Stimulated activated CD8-positive, alpha-beta memory T cell treated with anti-CD3 and anti-CD28 coated beads, Interleukin-7, amount 100 ng/mL, for 4 hours (primary cell): ENCODE measurements at places on chromosomes 12 and 14.

DNA sequence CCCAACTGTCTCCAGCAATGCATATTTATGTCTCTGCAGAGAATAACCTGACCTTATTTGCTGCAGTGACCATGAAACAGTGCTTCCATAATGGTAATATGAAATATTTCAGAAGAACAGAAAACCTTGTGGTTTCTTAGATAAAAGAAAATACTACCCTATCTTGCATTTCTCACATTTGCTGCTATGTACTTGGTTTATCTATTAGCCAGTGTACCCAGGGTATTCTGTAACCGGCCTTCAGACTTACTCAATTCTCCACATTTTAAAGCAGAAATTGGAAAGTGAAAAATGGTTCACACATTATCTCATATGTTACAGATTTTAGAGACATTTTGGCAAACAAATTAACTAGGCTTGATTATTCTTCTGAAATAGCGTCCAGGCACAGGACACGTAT, 57.9 kb upstream of the CCDC91 start:
- no peak for DNase-seq

DNA sequence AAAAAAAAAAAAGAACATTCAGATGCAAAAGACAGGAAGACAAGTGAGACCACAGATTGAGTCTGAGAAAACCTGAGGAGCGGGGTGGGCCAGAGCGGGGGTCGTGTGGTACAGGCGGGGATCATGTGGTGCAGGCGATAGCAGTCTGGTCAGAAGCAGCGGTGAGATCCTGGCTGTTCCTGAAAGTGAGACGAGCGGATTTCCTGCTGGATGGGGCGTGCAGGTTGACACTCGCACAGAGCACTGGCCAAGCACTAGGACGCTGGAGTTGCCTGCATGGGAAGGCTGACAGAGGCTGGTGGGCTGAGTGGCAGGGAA, 35.7 kb downstream of the CDC42BPB start:
- DNase-seq = no peak

- DNase-seq = no peak
Observed at GRCh38 chr14:29716150-29716549, 211.5 kb downstream of the PRKD1 start.

DNA sequence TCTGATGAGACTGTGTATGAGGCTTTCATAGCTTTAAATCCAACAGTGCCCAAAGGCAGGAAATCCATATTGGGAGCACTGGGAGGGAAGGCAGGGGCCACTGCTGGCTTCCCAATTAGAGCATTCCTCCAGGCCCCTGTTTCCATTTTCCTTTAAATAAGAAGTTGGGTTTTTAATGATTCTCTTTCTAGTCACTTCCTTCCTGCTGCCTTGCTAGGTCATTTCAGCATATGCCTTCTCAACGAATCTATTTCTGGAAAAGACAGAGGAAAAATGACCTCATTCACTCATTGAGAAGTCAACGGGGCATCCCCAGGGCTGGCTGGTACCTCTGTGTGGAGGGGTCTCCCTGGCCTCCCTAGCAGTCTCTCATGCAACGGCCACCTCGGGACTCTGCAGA, 43.5 kb downstream of the IGF1 start:
- no peak for DNase-seq

DNA sequence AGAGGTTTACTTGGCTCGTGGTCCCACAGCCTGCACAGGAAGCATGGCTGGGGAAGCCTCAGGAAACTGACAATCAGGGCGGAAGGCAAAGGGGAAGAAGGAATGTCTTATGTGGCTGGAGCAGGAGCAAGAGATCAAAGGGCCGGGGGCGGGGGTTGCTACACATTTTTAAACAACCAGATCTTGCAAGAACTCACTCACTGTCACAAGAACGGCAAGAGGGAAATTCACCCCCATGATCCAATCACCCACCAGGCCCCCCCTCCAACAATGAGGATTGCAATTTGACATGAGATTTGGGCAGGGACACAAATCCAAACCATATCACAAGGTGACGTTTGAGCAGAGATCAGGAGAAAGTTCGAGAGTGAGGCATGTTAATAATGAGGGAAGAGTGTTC, 163.7 kb upstream of the RPH3A start:
- DNase-seq = no peak

- no peak for DNase-seq
Observed at GRCh38 chr12:29066011-29066588, 83.0 kb upstream of the FAR2 start.

DNA sequence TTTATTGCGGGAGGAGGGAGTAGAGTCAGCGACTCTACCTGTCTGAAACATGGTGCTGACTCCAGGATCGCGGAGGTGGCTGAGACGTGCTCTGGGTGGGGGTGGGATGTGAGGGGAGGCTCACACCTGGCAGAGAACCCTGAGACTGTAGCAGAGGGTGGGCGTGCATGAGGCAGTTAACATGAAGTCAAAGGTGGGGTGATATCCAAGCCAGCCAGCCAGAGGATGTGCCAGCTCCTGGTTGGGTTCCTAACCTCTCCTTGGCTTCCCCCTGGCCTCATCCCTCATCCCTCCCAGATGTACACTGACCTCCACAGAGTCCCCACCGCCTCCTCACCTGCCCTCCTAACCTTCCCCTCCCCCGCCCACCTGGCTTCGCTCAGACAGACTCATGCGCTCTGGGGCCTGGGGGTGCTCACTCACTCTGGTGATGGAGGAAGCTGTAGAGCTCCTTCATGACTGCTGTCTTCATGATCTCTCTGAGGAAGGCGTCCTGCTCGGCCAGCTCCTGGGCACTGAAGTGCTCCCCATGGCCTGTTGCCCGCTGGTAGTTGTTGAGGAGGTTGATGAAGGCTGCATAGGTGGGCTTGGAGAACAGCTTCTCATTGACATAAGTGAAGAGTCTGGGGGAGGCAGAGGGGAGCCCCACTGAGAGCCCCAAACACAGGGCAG, 9.3 kb downstream of the ENDOU start:
- DNase-seq = no peak

- no peak for DNase-seq
Observed at GRCh38 chr14:21133901-21134300, 22.0 kb downstream of the OR5AU1 start.

GRCh38 chr14:89574420-89574819, 157.4 kb upstream of the FOXN3 start:
- DNase-seq = no peak

GRCh38 chr12:117193903-117194302, 3.6 kb upstream of the FBXO21 start:
- DNase-seq = no peak

- DNase-seq = no peak
Observed at GRCh38 chr14:61653507-61653906, 41.8 kb upstream of the HIF1A start.

- no peak for DNase-seq
Observed at GRCh38 chr12:115268451-115268850, 584.5 kb upstream of the TBX3 start.

DNA sequence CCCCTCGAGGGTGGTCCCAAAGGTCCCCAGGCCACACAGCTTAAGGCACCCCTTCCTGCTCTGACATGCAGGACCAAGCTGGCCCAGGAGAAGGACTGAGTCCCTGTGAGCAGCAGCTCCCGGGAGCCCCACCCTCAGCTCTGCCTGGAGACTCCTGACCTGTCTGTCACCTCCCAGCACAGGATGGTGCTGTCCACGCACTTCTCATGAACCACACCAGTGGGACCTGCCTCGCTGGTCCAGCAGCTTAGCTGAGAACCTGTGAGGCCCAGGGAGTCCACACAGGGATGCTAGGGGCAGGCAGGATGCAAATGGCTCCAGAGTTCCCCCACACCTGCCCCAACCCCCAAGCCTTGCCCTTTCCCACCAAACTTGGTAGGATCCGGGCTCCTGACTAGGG, 27.7 kb downstream of the CCDC85C start:
- no peak for DNase-seq

GRCh38 chr12:113818833-113819232, 147.3 kb downstream of the RBM19 start:
- no peak for DNase-seq

- DNase-seq = no peak
Observed at GRCh38 chr12:89363582-89363981, 11.3 kb upstream of the DUSP6 start.

DNA sequence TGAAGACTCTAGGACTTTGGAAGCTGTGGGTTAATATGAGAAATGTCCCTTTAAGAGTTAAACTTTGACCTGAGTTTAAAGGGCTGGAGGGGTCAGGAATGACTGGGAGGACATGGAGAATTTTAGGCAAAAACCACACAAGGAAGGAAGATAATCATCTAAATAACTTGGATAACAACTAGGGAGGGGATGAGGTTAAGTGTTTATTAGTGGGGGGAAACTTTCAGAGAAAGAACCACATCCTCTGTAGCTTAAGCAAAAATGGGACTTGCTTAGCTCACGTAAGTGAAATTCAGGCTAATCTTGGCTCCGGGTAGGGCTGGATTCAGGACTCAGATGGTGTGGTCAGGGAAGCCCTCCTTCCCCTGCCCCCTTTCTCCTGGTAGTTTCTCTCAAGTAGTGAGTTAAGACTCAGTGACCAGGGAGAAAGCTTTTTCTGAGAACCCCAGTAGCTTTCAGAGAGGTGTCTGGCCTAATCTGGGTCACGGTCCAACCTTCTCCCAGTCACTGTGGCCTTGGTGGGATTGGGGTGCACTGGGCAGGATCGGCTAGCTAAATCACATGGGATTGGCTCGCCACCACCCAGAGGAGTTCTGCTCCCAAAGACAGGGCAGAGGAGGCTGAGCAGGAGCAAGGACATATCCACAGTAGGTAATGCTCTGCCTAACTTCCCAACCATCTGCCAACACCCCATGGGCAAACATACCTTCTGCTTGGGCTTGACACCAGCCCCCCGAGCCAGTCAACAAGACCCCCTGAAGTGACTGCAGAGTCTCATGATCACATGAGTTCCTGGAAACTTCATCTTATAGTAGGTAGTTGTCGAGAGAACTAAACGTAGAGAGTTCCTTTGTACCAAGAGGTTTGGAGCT, 52.8 kb downstream of the ARF6 start:
- DNase-seq = no peak

- DNase-seq = no peak
Observed at GRCh38 chr14:76181546-76181945, 29.8 kb downstream of the GPATCH2L start.

GRCh38 chr12:19652386-19652785, 213.1 kb downstream of the AEBP2 start:
- no peak for DNase-seq

DNA sequence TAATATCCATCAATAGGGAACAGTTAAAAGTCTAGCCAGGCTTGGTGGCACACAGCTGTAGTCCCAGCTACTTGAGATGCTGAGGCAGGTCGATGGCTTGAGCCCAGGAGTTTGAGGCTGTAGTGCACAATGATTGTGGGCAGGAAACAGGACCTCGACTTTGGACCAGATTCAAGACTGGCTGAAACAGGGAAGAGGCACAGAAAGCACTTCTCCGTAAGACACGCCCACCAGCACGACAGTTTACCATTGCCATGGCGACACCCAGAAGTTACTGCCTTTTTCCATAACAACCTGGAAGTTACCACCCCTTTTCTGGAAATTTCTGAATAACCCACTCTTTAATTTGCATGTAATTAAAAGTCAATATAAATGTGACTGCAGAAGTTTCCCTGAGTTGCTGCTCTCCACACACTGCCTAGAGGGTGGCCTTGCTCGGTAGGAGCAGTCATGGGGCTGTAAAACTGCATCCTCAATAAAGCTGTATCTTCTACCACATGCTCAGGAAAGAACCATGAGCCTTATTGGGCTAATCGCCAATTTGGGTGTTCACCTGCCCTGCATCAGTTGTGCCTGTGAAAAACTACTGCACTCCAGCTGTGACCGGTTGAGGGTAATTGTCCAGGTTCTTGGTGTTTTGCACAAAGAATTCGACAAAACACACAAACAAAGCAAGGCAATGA, 4.6 kb upstream of the LRRC23 start:
- peak; percentile 33 for DNase-seq

- DNase-seq = no peak
Observed at GRCh38 chr14:55718551-55718950, 138.5 kb downstream of the KTN1 start.
